ENCODE measurements at places on chromosomes 16 and 17. TPM values are rescaled to one million over a fixed set of nuclear protein-coding genes. Genes with fewer than 3 reads are reported as not detected.

DNA sequence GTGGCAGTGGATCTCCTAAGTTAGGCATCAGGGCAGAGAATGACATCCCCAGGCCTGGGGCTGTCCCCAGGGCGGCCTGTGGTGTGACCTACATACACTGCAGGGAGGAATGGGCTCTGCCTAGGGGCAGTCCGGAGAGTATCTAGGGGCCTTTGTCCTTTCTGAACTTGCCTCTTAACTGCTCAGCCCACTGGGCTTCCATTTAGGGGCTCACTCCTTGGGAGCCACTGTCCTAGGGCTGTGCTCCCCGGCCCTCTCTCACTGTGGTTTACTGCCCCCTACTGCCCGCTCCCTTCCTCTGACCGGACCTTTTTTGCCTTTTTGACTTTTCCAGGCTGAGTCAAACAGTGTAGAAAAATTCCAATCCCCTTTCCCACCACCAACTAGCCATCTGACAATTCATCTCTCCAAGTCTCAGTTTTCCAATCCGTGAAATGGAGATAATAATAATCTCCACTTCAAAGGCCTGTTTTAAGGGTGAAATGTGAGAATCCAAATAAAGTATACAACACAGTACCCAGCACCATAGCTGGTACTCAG, 66.8 kb downstream of the DNAH3 start:
- DNase-seq = peak; percentile 67
- H3K27ac ChIP-seq = no peak overlapping the region
- H3K4me3 ChIP-seq = no peak overlapping the region
- peaks cover 16% of the 10 kb centered on the region for H3K27me3 ChIP-seq
- peaks cover 2% of the 10 kb centered on the region for H3K4me1 ChIP-seq

DNA sequence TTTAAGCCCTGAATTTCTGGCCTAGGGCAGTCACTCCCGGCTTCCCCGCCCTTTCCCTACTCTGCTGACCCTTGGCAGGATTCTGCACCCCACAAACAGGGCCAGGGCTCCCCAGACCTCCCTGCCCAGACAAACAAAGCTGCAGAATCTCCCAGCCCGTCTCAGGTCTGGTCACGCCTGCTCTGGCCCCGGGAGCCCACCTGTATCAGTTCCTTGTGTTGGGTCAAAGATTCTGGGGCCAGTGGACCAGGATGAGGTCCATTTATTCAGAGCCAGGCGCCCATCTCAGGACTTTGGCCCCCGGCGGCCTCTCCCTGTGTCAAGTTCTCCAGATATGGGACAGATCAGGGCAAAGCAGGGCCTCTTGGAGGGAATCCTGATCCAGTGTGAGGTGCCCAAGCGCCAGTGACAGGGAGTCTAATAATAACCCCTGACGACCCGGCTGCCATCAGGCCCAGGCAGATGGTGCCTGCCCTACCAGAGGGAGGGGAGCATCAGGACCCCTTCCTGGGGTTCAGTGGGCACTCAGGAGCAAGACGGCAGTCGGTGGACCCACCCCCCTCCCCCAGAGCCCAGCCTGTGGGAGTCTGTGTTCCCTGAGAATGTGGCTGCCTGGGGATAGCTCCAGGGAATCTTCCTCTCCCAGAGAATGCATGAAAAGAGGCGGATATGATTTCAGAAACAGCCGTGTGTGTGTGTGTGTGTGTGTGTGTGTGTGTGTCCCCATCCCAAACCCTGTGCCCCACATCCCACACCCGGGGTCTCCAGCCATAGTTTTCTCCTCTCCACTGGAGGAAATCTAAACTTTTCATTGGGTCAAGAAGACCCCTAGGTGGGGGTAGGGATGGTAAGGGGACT, 1.3 kb downstream of the TTYH2 start:
- peak overlapping the region; percentile 26 for H3K27ac ChIP-seq
- DNase-seq = no peak
- H3K36me3 ChIP-seq = peaks cover 7% of the 10 kb centered on the region
- H3K4me3 ChIP-seq = peak overlapping the region; percentile 85
- peaks cover 31% of the 10 kb centered on the region for H3K4me1 ChIP-seq
- H3K27me3 ChIP-seq = no peaks in the 10 kb centered on the region

- H3K27me3 ChIP-seq = no peaks in the 10 kb centered on the region
- no peak overlapping the region for H3K27ac ChIP-seq
- H3K4me1 ChIP-seq = peaks cover 9% of the 10 kb centered on the region
- DNase-seq = no peak
Observed at GRCh38 chr17:4214157-4214556, 49.6 kb downstream of the ANKFY1 start.

DNA sequence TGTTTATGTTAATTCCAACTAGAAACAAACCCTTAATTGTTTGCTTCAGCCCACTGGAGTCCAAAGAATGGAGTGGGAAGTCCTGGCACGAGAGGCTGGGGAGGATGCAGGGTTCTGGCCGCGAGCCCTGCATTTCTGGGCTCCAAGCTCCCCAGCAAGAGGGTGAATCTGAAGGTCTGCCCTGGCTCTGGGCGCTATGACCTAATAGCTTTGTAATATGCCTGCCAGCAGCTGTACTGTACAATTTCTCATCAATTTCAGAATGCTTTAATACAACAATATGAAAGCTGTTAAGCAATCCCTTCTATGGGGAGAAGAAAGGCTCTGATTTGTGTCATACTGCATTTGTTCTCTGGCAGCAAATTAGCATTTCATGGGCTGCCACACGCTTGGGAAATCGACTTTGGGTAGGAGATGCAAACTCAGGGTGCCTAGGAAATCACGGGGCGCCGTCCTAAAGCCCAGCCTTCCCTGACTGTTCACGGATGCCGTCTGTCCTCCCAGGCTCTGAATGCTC, 43.8 kb downstream of the NDEL1 start:
- H3K4me1 ChIP-seq = no peaks in the 10 kb centered on the region
- H3K4me3 ChIP-seq = no peak overlapping the region
- no peaks in the 10 kb centered on the region for H3K27me3 ChIP-seq
- no peak overlapping the region for H3K27ac ChIP-seq
- DNase-seq = no peak

- no peaks in the 10 kb centered on the region for H3K27me3 ChIP-seq
- H3K36me3 ChIP-seq = peaks cover 24% of the 10 kb centered on the region
- H3K27ac ChIP-seq = no peak overlapping the region
- H3K4me3 ChIP-seq = no peak overlapping the region
Observed at GRCh38 chr17:21141331-21141730, 14.6 kb downstream of the DHRS7B start.

DNA sequence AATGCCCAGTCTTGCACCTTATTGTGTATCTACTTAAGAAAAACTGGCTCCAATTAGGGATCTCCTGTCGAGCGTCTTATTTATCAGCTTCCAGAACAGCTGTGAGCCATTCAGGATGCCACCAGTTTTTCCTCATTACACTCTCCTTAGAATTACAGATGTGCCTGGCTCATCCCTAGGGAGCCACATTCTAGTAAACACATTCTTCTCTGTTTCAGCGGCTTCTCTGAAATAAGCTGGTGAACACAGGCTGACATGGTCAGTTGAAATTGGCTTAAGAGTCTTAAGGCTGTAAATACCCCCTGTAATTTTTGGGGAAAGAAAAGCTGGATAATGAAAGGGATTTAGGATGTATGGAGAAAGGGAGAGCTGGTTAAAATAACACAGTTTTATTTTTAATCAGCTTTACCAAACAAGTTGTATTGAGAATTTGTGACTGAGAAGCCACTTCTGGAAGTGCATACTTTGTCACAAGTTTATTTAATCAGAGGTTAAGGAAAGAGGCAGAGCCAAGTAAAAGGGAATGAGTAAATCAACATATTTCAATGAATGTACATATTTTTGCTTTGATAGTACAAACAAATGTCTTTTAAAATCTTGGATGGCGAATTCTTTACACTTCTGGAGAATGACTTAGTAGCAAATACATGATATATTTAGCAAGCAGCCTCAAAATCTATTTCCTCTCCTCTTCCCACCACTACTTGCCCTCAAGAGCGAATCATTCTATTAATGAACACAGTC, 562.0 kb upstream of the GOT2 start:
- H3K4me1 ChIP-seq = no peaks in the 10 kb centered on the region
- H3K36me3 ChIP-seq = no peaks in the 10 kb centered on the region
- H3K27me3 ChIP-seq = peaks cover 3% of the 10 kb centered on the region

Gene ZNF629
- 6.0 TPM for total RNA-seq

Data from activated naive CD8-positive, alpha-beta T cell treated with anti-CD3 and anti-CD28 coated beads, Interleukin-2, amount 10 ng/mL, durations not matched to agents 7 days and 5 days (primary cell).